SJSA1 (cell line): ENCODE measurements at places on chromosomes 2 and 18.

DNA sequence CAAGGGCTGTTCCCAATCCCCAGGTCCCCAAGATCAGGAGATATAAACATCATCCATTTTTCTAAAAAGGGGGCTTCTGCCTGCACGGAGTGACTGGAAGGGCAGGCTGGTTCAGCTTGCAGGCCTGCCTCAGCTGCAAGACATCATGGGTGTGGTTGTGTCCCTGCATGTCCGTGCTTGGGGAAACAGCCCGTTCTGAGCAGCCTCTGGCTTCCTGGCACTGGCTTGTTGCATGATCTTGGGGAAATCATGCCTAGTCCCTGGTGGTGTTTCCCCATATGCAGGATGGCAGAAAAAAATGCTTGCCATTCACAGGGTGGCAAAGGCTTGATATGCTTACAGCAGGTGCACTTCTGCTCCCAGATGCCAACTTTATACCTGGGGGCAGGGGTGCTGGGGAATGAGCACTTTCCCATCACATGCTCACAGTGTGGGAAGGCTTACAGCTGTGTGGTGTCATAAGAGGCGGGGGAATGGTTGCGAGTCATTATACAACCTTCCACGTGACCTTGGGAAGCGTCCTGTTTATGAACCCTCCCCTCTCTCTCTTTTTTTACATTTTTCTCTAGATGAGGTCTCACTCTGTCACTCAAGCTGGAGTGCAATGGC is 7.2 kb downstream of the PCARE start:
- no peak for DNase-seq

DNA sequence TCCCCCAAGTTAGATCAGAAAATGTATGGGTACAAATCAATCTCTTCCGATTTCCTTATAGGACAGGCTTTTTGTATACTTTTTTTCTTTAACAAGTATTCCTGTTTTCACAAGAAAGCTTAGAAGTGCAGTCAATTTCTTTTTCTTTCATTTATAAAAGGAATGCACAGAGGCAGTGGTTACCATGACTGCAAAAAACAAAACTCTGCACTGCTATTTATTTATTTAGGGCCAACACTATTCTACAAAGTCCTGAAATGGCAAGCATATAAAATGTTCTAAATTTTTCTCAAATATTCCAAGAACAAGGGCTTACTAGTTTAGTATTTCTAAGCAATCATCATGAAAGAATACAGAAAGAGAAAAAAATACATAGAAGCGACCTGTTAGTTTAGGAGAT is 22.2 kb downstream of the ATAD2B start:
- DNase-seq: no peak

GRCh38 chr2:123732563-123732962 is 292.5 kb upstream of the CNTNAP5 start:
- DNase-seq: no peak

DNA sequence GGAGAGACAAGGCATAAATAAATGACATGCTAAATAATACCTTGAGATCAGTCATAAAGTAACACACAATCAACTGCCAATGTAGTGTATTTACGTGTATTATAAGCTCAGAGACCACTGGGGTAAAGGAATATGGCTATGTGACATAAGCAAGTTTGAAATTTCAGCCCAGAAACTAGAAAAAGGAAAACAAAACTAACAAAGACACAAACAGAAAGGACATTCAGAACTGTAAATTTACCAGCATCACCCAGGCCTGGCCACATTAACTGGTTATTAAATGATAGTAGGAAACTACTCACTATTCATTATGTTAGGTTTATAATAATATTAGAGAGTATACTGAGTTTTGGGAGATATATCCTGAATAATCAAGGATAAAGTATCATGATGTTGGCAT is 98.8 kb downstream of the METTL8 start:
- DNase-seq: no peak

DNA sequence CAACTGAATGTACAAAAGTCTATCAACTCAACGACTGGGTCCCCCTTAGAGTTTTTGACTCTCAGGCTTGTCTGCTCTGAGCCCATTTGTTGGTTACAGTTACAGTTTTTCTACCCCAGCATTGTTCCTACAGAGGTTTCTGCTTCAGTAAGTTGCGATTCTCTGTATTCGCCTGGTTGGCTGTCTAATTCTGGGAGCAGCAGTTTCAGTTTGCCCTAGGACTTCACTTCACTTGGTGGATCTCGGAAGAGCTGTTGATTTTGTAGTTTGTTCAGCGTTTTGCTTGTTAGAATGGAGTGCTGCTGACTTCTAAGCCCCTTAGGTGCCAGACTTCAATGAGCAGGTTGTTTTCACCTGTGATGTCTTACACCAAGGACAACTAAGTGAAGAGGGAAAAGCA is 296.5 kb upstream of the EPAS1 start:
- no peak for DNase-seq
